T-cell (primary cell): ENCODE measurements at places on chromosomes 11 and 22. TPM values are rescaled to one million over a fixed set of nuclear protein-coding genes. Genes with fewer than 3 reads are reported as not detected.

Gene OR4C12
- not detected for total RNA-seq

Gene YPEL1
- total RNA-seq: 9.9 TPM

DNA sequence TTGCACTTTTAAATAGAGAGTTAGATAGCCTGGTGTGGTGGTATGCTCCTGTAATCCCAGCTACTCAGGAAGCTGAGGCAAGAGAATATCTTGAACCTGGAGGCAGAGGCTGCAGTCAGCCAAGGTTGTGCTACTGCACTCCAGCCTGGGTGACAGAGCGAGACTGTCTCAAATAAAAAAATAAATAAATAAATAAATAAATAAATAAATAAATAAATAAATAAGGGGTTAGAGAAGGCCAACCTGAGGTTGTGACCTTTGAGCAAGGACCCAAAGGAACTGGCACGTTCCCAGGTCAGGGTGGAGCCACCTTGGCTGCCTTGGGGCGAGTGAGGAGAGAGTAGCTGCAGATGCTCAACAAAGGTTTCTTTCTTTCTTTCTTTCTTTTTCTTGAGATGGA, 65.3 kb upstream of the TENM4 start:
- no peak for DNase-seq

Gene MYEOV
- total RNA-seq: 0.50 TPM

DNA sequence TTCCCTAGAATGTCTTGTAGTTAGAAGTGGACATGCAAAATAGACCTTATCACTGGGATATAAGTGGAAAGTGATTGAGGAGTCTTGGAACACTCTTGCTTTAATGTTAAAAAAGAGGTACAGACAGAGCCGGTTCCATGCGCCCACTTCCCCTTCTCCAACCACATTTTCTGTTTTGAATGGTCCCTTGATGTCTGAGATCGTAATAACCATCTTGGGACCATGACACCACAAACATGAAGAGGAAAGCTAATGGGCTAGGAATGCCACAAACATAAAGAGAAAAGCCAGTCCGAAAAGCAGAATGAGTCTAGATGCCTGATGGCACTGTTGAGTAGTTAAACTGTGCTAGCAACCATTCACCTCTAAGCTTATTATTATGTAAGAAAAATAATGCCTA, 54.8 kb upstream of the SPON1 start:
- DNase-seq: no peak

- no peak for DNase-seq
Observed at GRCh38 chr22:26660356-26660755, 3.0 kb downstream of the MIAT start.
